ENCODE measurements at places on chromosomes 7 and 10.

DNA sequence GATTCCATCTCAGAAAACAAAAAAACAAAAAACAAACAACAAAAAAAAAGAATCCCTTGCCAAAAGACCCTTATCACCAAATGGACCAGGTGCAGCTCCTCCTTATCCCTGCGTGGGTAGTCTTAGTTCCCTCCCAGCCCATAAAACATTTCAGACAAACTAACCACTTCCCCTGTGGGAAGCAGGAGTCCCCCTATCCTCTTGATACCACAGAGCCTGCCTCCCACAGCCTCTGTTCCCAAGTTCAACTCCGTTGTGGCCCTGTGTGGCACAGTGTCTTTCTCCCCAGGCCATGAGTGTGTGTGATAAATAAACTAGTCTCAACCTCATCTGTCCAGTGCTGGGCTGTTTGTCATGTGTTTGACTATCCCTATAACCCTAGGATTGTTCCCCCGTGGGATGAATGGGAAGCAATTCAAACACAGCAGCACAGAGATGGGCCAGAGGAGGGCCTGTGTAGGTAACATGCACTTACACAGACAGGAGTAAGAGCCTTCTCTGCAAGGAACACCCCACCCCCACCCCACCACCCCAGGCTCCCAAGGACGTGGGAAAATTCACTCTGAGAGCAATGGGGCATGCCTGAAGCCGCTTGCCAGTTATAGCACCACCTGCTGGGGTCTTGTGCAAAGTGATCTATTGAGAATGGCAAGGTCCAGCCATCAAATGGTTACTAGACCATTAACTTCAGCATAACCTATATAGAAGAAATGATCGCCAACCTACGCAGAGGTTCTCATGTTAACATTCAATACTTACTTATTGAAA lies 147.1 kb upstream of the GHITM start:
- no peak for DNase-seq

DNA sequence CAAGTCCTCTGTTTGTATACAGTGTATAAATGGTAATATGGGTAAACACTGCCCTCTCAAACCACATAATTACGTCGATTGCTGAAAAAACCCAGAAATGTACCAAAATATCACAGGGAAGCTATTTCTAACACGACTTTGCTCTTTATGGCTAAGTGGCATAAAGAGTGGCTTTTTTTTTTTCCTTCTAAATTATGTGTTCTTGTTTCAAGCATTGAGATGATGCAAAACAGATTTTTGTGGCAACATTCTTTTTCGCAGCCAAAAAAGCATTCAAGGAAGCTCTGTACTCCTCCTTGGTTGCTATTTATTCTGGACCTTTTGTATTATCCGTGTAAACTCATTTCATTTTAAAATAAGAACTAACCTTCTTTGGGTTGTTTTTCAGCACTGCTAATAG lies 138.9 kb downstream of the VTI1A start:
- DNase-seq: no peak

DNA sequence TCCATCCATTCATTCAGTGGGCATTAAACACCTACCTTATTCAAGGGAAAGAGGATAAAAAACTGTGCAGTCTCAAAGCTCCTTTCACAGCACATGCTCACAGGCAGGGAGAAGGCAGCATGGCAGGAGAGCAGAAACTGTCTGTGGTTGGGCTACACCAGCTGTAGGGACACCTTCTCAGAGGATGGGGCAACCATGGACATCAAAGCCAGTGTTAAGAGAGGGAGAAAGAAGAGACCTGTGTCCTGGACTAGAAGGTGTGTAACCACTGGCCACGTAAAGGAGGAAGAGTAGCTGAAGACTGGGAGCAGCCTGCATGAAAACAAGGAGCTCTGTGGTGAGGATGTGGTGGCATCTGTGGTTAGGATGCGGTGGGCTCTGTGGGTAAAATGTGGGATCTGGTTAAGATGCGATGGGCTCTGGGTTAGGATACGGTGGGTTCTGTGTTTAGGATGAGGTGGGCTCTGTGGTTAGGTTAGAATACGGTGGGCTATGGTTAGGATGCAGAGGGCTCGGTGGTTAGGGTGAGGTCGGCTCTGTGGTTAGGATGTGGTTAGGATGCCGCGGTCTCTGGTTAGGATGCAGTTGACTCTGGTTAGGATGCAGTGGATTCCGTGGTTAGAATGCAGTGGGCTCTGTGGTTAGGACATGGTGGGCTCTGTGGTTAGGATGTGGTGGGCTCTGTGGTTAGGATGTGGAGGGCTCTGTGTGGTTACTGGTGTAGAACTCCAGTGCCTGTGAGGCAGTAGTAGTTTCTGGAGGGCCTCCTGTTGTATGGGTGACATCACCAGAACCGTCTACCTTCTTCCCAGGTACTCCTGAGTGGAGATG lies 197.6 kb downstream of the WDR37 start:
- no peak for DNase-seq

GRCh38 chr7:95545007-95545615 lies 51.2 kb downstream of the PDK4 start:
- no peak for DNase-seq

GRCh38 chr10:23432166-23432565 lies 6.7 kb upstream of the OTUD1 start:
- DNase-seq: no peak

DNA sequence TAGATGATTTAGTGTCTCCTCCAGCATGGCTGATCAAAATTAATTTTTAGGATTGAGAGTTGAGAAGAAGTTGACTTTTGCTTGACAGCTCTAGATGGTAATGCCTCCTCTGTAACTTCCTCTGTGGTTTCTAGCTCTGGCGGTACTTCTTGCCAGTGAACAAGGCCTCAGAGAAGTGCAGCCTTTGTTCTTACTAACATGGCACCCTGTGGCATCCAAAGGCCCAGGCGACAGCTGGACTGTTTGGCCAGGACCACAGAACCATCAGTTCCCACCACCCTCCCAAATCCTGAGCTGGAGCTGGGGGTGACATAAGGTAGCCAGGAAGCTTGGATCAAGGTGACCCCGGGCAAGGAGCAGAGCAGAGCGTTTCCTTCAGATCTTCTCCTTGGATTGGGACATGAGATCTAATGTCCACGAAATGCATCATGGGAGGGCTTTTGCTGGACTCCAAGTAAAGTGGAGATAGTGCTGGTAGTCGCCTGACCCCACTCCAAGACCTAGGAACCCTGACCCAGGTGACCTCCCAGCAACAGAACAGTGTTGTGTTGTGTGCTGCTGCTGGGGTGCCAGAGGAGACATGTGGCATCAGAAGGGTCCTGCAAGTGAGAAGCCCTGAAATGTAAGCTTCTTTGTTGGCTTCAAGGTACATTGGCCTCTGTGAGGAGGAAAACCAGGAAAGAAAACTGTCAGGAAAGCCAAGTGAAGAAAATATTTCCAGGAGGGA lies 41.8 kb downstream of the APBB1IP start:
- DNase-seq: peak; percentile 14

DNA sequence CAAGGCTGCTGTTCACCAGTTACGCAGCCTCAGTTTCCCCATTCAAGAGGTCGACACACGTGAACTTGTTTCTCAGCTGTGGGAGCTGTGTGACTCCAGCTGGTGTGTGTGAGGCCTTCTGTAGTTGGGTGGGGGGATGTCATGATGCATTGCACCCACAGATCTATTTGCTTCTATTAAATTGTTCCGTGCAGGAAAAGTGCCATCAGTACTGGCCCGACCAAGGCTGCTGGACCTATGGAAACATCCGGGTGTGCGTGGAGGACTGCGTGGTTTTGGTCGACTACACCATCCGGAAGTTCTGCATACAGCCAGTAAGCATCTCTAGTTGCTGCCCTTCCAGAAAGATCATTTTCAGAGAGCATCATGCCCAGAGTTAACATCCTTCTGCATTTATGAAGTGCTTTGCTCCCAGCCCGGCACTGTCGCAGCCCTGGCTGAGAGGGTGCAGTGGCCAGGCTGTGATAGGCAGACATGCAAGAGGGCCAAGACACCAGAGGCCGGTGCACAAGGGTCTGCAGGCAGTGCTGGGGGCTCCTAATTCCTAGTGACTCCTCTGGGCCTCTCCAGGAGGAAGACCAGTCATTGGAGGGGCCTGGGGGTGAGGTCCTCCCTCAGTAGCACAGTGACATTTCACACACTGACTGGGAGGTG lies 60.2 kb downstream of the MKI67 start:
- no peak for DNase-seq

- no peak for DNase-seq
Measured at GRCh38 chr7:15007507-15007906, 105.0 kb upstream of the DGKB start.

GRCh38 chr7:17070231-17070708 lies 188.5 kb upstream of the AGR3 start:
- DNase-seq: no peak

- no peak for DNase-seq
Measured at GRCh38 chr7:78326189-78326588, 527.6 kb downstream of the PHTF2 start.

DNA sequence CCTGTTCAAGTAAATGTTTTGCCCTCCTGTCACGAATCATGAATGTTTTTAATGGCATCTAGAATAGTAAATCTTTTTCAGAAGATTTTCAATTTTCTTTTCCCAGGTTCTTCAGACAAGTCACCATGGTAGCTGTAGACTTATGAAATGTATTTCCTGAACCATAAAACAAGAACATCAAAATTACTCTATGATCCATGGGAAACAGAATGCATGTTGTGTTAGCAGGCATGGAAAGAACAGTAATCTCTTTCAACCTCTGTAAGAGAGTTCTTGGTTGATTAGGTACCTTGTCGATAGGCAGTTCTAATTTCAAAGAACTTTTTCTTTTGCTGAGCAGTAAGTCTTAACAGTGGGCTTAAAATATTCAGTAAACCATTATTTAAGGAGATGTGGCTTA lies 17.6 kb downstream of the AKR1C1 start:
- DNase-seq: no peak

GRCh38 chr10:86729677-86730076 lies 26.7 kb upstream of the BMPR1A start:
- DNase-seq: no peak

DNA sequence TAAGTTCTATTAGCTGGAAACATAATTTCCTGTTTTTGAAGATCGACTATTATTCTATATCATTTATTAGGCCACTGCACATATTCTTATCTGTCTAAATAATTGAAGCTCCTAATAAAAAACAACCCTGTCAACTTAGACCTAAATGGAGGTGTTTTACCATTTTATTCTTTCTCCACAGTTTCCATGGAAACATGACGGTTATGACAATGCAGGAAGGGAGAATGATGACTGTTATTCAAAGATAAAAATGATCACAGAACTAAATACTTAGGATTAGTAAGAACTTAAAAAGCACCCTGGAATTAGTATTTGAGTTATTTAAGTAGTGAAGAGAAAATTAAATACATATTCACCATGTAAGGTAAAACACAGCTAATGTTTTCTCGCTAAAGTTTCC lies 119.9 kb upstream of the DKK1 start:
- DNase-seq: no peak

GRCh38 chr10:86100581-86101061 lies 266.0 kb downstream of the GRID1 start:
- no peak for DNase-seq

- DNase-seq: no peak
Measured at GRCh38 chr10:62046522-62047227, 145.2 kb downstream of the ARID5B start.

DNA sequence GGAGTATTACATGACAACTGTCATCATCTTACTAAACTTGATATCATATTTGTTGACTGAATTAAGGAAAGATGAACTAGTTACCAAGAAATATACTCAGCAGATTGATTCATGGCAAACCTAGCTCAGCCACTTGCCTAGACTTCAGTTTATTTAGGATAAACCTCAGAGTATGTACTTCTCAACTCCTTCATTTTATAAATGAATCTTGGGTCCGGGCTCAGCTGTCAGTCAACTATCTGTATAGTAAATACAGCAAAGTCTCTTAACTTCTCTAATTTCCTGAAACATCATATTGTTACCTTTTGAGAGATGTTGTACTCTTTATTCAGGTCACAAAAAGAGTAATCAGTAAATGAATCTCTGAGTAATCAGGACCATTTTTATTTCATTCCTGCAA lies 211.0 kb upstream of the KLF14 start:
- no peak for DNase-seq

DNA sequence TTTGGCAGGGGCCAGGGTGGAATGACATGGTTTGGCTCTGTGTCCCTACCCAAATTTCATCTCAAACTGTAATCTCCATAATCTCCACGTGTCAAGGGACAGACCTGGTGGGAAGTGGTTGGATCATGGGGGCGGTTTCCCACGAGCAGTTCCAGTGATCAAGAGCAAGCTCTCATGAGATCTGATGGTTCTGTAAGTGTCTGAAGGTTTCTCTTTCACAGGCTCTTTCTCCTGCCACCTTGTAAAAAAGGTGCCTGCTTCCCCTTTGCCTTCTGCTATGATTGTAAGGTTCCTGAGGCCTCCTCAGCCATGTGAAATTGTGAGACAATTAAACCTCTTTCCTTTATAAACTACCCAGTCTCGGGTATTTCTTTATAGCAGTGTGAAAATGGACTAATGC lies 188.3 kb downstream of the CHCHD3 start:
- DNase-seq: no peak

- no peak for DNase-seq
Measured at GRCh38 chr7:69422574-69422985, 175.7 kb upstream of the AUTS2 start.

DNA sequence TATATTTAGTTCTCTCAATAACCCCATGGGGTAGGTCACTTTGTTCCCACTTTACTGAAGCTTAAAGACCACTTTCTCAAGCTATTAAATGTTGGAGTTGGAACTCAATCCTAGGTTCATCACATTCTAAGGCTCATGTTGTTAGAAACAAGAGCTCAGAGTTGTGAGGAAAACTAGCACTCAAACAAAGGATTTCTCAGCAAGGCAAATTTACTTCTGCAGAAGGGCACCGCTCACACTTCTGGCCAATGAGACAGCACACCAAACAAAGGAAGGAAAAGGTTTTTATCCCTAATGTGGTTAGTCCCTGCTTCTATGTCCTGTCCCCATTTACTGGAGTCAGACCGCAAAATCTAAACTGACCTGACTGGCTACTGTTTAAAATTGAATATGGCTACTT lies 214.6 kb upstream of the PHF14 start:
- no peak for DNase-seq

DNA sequence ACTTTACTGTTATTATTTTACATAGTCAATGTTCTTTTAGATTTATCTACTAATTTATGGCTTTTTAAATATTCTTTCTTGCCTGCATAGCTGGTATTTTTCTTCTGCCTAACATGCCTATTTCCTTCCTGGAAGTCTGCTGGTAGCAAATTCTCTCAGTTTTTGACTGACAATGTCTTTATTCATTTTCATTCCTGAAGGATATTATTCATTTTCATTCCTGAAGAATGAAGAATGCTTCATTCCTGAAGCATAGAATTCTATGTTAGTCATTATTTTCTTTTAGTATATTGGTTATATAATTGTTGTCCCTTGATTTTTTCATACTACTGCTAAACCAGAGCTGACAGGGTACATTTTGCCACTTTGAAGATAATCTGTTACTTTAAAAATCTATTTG lies 41.8 kb downstream of the TMEM168 start:
- DNase-seq: no peak

Data from stimulated activated naive CD4-positive, alpha-beta T cell treated with Interleukin-2 at 50 U/mL for 16 hours (primary cell).